Mesothelial cell of epicardium (in vitro differentiated cells): ENCODE measurements at places on chromosomes 12 and 14.

DNA sequence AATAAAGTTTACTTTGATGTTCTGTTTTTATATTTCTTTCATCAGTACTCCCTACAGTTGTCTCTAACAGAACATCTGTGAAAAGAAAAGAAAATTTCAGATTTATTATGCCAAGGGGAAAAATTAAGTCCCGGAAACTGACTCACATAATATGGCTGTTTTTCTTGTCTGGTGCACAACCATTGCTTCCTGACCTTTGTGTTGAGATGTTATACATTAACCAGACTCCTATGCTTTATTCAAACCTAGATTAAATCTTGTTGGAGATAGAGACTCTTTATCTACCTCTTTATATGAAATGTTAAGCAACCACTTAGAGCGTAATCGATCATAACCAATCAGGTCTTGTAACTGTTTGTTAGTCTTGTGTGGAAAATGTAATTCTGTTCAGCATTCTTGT is 37.6 kb upstream of the BICD1 start:
- DNase-seq, result no peak

- DNase-seq, result no peak
Measured at GRCh38 chr14:25237845-25238244, 187.9 kb upstream of the STXBP6 start.

DNA sequence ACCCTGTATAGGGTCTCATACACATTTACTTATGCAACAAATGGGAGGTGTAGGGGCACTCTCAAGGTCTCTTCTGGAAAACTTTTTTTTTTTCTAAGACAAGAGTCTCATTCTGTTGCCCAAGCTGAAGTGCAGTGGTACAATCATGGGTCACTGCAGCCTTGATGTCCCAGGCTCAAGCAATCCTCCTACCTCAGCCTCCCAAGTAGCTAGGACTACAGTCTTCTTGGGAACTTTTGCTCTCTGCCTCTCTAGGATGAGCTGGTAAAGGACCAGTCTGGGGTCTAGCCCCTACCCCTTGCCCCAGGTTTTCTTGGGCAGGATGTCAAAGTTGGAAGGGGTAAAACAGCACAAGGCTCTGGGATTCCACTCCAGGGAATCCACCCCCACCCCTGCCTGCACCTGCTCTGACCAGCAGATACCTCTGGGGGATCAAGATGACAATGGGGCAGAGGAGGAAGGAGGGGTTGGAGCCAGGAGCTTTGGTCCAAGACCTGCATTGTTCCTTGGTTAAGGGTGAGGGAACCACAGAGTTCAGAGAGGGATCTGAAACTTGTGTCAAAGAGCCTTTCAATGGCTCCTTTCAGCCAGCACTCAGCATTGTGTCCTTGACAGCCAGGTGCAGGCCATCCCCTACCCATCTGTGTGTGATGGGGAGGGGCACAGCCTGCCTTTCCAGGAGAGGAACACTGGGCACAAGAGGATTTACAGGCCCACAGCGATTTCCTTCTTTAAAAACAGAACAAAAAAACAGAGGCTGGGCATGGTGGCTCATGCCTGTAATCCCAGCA is 12.2 kb downstream of the CTDSP2 start:
- DNase-seq, result no peak

GRCh38 chr12:78739653-78740052 is 124.9 kb upstream of the SYT1 start:
- no peak for DNase-seq

- DNase-seq, result peak; percentile 39
Measured at GRCh38 chr14:77141214-77142004, at the start of gene ZDHHC22. Gene ZDHHC22, minus strand, starts transcription at chr14:77141791. Its CDS starts 2,053 bp downstream, at chr14:77139738.

DNA sequence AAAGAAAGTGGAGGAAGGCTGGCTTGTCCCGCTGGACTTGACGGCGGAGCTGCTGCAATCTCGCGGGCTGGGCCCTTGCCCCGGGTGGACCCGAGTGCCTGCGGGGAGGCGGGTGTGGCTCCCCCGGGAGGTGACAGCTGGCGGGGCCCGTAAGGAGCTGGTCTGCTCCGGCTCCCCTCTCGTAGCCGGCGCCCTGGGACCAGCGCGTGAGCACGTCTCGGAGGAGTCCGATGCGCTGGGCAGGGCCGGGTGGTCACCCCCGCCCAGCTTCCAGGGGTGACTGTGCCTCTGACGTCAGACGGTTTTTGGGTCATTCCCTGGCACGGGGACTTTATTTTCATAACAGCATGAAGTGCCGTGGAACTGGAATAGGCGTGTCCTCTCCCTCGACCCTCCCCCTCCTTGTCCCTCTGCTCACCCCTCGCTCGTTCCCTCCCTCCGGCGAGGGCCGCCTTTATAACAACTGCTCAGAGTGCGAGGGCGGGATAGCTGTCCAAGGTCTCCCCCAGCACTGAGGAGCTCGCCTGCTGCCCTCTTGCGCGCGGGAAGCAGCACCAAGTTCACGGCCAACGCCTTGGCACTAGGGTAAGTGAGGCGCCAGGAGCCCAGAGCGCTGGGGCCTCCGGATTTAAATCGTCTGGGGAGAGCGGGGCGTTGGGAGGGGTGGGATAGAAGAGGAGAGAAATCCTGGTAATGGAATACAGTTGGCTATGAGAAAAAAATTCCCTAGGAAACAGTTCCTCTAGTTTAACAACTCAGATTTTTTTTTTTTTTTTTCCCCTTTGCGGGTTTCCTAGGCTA is at the start of gene GPRC5A:
Gene GPRC5A, plus strand, starts transcription at position 483 of the 801 bp plus-strand sequence. CDS start 16,688 bp downstream, outside the sequence.
- peak; percentile 81 for DNase-seq

- DNase-seq, result no peak
Measured at GRCh38 chr12:41724216-41724615, 420.5 kb downstream of the GXYLT1 start.

- no peak for DNase-seq
Measured at GRCh38 chr12:22935501-22935900, 310.5 kb downstream of the ETNK1 start.

DNA sequence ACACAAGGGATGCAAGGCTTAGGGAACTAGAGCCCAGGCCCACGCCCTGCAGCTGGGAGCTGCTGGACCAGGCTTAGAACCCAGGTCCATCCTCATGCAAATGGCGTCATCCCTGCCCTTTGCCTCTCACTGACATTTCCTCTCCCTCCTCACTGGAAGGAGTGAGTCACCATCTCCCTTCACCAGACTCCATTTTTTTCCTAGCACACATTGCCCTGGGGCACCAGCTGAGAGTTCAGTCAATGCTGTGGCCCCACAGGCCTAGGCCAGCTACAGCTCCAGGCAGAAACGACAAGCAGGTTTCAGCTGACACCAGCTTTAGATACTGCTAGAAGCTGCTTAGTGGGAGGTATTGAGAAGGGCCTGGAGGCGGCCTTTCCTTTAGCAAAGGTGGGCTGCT is 98.9 kb downstream of the RIMBP2 start:
- DNase-seq, result no peak

- no peak for DNase-seq
Measured at GRCh38 chr14:59753512-59753911, 117.1 kb downstream of the RTN1 start.

DNA sequence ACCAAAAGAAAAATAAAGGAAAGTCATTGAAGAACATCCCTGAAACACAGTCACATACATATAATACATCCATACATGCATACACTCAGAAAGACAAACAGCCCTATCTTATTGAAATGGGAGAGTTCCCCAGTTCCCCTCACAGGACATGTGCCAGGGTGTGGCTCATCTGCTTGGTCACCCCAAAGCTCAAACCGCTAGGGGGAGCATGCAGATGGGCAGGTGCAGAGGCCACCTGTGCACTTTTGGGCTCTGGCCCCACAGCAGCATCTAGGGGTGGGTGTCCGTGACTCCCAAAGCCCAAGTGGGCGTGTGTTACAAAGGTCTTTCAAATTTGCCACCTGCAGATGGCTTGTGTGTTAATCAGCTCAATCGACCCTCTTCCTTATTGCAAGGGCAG is 75.2 kb downstream of the CMAS start:
- DNase-seq, result no peak

DNA sequence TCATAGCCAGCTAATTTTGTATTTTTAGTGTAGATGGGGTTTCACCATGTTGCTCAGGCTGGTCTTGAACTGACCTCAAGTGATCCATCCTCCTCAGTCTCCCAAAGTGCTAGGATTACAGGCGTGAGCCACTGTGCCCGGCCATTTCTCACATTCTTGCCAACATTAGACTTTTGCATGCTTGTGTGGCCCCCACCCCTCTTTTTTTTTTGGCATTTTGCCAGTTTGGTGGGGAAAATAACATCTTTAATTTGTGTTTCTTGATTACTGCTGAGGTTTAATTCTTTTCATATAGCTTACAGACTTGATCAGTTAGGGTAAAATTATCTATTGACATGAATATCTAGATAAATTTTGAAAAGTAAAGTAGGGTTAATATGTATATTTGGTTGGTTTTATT is 3.8 kb downstream of the CCT2 start:
- no peak for DNase-seq

DNA sequence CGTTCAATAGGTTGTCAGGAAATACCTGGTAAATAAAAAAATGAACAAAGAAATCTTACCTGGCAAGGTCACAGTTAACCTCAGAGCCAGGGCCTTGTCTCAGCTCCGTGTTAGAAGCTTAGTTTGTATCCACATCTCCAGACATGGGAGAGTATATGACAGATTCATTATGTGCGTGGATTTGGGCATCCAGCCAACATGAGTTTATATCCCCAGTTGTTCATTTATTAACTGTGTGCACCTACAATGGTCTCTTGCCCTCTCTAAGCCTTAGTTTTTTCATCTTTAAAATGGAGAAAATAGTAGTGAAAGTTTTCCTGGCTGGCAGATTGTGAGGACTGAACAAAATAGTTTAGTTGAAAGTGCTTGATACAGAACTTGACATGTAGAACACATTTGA is 437.8 kb downstream of the NPAS3 start:
- no peak for DNase-seq

- no peak for DNase-seq
Measured at GRCh38 chr14:38257507-38257906, 1.6 kb upstream of the CLEC14A start.

GRCh38 chr14:36773558-36773957 is 111.9 kb downstream of the PAX9 start:
- no peak for DNase-seq

DNA sequence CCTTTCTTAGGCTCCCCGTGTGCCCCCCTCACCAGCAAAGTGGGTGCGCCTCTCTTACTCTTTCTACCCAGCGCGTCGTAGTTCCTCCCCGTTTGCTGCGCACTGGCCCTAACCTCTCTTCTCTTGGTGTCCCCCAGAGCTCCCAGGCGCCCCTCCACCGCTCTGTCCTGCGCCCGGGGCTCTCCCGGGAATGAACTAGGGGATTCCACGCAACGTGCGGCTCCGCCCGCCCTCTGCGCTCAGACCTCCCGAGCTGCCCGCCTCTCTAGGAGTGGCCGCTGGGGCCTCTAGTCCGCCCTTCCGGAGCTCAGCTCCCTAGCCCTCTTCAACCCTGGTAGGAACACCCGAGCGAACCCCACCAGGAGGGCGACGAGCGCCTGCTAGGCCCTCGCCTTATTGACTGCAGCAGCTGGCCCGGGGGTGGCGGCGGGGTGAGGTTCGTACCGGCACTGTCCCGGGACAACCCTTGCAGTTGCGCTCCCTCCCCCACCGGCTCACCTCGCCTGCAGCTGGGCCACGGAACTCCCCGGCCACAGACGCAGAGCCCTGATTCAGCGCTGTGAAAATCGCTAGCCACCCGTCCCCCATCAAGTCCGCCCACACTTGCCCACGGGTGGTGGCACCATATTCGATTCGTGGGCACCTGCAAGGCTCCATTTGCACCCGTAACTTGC is 1.3 kb downstream of the TMEM233 start:
- no peak for DNase-seq

DNA sequence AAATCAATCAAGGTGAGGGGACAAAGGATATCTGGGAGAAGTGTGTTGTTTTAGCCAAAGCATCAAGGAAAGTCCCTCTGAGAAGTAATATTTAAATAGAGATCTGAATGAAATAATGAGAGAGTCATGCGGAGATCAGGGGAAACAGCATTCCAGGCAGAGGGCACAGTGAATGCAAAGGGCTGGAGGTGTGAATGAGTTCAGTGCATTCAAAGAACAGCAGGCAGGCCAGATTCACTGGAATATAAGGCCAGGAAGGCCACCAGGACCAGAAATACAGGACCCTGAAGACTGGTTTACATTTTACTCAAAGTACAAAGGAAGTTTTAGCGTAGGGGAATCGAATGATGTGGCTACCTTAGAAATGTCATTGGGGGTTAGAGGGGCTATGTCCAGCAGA is 436.2 kb upstream of the TMEM132C start:
- no peak for DNase-seq

GRCh38 chr14:76498976-76499375 is 123.0 kb downstream of the ESRRB start:
- no peak for DNase-seq

GRCh38 chr14:103569408-103569807 is 6.6 kb downstream of the COA8 start:
- DNase-seq, result no peak

DNA sequence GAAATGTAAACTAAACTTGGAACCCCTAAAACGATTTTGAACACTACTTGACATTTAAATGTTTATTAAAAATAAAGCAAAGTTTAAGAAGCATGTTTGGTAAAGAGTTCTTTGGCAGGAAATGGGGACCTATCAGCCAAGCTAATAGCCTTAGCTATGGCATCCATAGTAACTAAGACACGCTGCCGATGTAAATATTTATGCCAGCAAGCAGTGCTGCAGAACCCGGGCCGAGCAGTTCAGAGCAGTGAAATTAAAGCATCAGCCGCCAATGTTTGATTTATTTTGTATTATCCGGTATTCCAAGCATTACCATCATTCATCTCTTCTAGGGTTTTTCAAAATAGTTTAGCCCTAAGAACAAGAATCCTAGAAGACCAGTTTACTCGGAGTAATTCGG is 61.6 kb downstream of the PPP2R5C start:
- DNase-seq, result no peak

DNA sequence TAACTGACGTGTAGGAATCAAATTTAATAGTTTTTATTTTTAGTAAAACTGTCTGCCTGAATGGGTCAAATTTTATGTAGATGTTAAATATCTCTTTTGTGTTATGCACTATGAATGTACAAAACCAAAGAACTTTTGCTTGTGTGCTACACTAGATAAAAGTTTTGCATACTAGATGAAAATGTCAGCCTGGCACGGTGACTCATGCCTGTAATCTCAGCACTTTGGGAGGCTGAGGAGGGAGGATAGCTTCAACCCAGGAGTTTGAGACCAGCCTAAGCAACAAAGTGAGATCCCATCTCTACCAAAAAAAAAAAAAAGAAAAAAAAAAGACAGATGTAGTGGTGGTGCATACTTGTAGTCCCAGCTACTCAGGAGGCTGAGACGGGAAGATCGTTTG is 11.1 kb downstream of the AEBP2 start:
- no peak for DNase-seq

GRCh38 chr14:92369097-92369496 is 46.1 kb downstream of the SLC24A4 start:
- DNase-seq, result no peak

- no peak for DNase-seq
Measured at GRCh38 chr14:56102941-56103340, 15.3 kb upstream of the PELI2 start.

DNA sequence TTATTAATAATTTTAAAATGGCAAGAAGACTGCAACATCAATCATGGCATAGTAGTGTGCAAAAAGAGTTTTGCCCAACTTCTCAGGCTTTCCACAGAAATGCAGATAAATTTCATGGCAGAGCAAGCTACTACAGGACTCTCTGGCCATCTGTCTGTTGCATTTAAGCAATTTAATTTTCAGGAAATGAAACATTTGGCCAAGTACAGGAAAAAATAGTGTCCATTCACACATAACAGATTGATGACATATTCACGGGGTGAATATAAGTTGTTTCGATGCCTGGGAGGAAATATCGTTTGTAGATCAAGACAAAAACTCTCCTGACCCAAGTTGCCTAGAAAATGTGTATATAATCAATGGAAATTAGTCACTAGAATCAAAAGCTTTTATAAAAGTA is 324.0 kb downstream of the PRKD1 start:
- DNase-seq, result no peak

GRCh38 chr12:132229926-132230325 is 85.7 kb downstream of the NOC4L start:
- no peak for DNase-seq
